NCI-H2171 treated with DMSO at 0.1 percent for 48 hours (cell line): ENCODE measurements at places on chromosomes 13 and 19.
A peak's percentile ranks its signal among the peaks of the same experiment; 100 is the strongest.

GRCh38 chr13:97574926-97575325, 141.0 kb downstream of the RAP2A start:
- no peak for DNase-seq

GRCh38 chr13:36986462-36987240, 12.5 kb downstream of the ALG5 start:
- no peak for DNase-seq

DNA sequence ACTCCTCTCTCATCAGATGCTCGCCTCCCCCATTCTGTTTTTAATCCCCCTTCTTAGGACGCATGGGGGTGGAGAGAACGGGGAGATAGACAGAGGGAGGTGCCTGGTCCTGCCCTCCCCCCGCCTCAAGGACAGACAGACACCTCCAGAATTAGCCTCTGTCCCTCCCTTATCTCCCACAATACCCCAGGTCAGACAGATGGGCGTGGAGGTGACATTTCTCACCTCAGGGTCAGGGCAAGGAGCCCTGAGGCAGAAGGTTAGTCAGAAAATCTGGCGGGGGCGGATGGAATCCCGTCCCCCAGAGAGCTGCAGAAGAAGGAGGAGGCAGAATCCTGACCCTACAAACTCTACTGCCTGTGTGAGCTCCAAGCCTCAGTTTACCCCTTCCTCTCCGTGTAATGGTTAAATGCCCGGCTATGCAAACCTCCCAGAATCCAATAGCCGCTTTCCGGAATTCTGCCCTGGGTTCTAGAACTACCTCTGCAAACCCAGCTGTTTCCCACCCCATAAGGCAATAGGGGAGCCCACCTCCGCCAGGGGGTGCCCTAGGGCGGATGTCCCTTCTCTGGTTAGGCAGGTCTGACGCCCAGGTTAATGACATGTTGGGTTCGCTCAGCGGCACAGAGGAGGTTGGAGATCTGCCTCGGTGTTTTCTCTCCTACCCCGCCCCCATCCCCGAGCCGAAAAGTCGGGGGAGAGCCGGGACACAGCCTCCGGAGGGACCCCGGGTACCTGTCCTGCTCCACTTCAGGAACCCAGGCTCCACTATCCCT, 900 bp downstream of the PPP1R13L start:
- peak; percentile 32 for DNase-seq

DNA sequence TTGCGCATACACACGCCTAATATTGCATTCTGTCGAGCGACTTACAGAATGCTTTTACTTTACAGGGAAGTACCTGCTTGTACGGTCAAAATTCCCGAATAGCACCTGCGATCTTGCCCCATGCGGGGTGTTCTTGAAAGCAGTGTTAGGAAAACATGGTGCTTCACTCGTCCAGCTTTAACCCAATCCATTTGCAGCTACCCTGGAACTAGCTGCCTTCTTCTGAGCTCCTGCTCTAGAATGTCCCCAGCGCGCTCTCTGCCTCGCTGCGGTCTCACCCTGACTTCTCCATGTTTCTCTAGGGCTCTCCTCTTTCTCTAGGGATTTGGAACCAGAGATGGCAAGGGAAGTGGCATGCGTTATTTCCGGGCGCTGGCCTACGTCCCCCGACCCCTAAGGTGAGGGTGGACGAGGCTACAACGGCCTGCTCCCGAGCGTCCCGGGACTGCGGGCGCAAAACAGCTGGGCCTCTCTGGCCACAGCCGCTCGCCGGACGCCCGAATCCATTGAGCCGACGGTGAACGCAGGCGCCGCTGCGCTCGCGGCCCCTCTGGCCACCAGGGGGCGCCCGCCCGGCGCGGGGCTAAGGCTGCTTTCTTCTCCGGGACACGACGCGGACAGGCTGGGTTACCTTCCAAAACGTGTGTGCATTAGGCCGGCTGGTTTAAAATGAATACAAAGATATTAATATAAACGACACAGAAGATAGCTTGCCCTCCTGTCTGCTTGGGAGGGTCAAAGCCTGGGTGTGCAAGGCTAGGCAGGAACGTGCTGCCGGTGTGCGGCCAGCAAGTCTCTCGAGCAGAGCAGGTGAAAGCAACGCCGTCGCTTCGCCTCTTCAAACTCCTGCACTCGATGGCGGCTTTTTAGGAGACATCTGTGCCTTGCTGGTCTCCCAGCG, 1.8 kb upstream of the SPRY2 start:
- no peak for DNase-seq

- DNase-seq = no peak
Observed at GRCh38 chr19:53076984-53077383, 26.2 kb downstream of the ZNF160 start.

GRCh38 chr19:33564836-33565338, 43.3 kb upstream of the PEPD start:
- no peak for DNase-seq

GRCh38 chr13:80297094-80297493, 43.8 kb downstream of the SPRY2 start:
- DNase-seq = no peak

DNA sequence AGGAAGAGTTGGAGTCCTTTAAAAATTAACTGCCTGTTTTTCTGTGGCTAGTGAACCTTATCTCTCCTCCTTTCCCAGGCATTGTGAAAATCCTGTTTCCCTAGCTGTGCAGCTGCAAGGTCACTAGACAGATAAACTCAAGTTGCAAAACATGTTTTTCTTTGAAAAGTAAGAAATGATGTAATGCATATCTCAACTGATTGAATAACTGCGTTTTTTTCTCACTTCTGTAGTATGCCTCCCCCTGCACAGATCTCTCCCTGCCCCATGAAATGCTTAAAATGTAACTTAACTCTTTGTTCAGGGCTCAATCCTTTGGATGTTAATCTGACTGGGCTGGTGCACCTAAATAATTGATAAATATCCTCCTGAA, 27.7 kb upstream of the CYSLTR2 start:
- DNase-seq = no peak

- DNase-seq = peak; percentile 38
Observed at GRCh38 chr13:67275351-67275960, 45.3 kb upstream of the PCDH9 start.

DNA sequence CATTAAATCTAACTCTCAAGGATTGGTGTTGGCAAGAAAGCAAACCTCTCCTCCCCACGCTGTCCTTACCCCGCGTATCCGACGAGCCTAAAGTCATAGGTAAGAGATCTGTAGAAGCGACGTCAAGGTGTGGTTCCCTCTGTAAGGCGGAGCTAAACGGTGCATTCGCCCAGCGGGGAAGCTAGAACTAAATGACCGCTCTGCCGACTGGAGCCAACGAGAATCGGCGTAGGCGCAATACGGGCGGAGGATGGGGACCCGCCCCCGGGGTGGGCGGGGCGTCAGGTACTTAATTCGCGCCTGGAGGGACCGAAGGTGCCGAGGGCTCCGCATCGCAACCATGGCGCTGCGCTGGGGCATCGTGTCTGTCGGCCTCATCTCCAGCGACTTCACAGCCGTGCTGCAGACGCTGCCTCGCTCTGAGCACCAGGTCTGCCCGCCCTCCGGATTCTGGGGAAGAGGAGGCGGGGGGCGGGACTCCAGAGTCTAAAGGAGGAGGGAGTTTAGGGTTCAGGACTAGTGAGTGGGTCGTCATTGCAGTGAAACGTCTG, at the start of gene DHDH:
TSS of gene DHDH (plus strand) at position 318 of the 551 bp plus-strand sequence. CDS start at position 341, 23 bp downstream.
- peak; percentile 95 for DNase-seq

GRCh38 chr13:99436686-99437416, 64.4 kb upstream of the TM9SF2 start:
- peak; percentile 84 for DNase-seq

DNA sequence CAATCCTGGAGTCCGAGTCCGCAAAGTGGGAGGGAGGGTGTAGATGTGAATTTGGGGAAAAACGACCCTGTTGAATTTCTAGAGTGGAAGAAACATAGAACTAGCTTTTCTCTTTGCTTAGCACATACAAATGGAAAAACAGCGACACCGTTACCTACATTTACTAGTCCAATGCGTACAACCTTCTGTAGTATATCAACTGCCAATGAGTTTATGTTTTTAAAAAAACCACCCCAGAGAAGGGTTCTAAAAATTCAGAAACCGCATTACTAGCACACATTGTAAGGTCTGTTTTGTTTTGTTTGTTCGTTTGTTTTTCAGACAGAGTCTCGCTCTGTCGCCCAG, 332 bp upstream of the SUPT20H start:
- no peak for DNase-seq

DNA sequence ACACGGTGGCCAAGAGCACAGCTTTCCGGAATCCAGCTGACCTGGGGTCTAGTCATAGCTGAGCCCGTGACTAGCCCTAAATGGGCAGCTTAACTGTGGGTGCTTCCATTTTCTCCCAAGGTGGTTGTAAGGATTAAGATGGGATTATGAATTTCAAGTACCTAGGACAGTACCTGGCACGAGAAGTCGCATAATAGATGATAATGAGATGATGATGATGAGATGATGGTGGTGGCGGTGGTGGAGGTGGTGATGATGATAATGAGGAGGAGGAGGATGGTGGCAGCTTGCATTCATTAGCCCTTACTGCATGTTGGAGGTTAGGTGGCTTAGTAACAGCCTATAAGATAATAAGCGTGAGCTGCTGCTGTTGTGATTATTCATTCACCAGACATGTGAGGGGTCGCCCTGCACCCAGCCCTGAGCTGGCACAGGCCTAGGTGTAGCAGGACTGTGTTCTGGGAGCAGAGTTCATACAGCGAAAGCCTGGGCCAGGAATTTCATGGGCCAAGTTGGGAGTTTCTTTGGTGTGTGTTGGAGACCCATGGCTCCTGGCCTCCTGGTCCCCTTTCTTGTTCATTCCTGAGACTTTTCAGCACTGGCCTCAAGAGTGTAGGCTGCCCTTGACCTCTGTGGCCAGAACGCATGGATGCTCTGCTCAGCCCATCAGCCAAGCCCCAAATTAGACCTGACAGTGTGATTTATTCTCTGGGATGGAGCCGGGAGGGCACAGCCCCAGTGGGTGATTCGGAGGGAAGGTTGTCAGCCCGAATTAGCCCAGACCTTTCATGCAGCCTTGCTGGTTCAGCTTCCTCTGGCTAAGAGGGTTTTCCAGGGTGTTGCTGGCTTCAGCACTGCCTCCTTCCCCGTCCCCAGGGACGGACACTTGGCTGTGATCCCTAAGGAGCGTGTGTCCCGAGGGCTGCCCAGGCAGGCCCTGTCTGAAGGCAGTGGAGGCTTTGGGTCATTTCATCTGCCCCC, 128.8 kb downstream of the SIPA1L3 start:
- DNase-seq = peak; percentile 52

DNA sequence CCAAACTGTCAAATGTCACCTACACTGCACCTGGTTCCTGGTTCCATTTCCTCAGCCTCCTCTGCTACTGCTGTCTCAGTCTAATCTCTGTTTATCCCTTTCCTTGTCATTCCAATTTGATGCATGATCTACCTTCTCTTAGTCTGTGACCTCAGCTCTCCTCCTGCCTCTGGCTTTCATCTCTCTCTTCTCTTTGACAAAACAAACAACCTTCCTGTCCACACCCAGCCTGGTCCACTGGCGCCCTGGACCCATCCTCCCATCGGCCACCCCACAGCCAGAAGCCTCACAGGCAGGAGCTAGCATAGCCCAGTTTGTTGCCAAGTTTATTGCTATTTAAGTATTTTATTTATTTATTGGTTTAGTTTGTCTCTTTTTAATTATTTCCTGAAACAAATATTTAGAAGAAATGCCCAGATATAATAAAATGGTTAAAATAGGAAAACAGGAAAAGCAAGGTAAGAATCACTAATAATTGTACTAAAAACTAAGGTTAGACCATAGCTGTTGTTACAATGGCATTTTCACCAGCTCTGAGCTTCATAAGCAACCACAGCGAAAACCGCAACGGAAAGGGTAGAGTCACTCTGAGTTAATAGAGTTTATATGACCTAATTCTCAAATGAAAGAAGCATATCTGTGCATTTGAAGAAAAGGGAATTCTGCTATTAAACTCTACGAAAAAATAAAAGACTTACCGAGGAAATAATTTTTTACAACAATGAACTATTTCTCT, 68.6 kb downstream of the EFNB2 start:
- no peak for DNase-seq

GRCh38 chr13:45331123-45331619, 9.8 kb downstream of the TPT1 start:
- peak; percentile 76 for DNase-seq

- DNase-seq = no peak
Observed at GRCh38 chr19:50224986-50225747, 21.7 kb downstream of the MYH14 start.

DNA sequence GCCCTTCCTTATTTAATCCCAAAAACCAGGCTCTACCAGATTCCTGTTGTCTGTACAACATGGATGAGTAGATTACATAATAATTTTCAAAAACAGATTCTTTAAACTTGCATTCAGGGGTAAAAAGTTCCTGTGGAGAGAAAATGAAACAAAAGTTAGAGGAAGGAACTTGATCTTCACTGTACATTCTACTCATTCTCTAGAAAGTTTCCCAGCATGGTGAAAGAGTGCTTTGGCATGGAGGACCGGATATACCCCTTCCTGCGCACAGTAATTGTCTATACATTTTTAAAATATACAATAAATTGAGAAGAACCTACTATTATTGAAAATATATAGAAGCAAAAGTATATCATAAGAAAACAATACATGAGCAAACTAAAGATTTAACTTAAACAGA, 274.2 kb downstream of the ITGBL1 start:
- DNase-seq = no peak

- no peak for DNase-seq
Observed at GRCh38 chr13:75694722-75695121, 58.6 kb downstream of the LMO7 start.

DNA sequence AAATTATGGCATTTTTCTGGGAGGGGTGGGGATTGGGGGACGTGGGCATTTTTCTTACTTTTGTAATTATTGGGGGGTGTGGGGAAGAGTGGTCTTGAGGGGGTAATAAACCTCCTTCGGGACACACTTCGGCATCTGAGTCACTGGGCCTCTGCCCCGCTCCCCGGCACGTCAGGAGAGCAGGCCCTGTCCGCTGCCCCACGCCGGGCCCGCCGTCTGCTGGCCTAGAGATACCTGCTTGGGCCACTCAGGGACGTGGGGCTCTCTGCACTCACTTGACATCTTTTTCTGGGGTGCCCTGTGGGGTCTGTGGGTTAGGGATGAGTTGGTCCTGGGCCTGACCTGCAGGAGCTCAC, 3.5 kb upstream of the FTL start:
- no peak for DNase-seq

DNA sequence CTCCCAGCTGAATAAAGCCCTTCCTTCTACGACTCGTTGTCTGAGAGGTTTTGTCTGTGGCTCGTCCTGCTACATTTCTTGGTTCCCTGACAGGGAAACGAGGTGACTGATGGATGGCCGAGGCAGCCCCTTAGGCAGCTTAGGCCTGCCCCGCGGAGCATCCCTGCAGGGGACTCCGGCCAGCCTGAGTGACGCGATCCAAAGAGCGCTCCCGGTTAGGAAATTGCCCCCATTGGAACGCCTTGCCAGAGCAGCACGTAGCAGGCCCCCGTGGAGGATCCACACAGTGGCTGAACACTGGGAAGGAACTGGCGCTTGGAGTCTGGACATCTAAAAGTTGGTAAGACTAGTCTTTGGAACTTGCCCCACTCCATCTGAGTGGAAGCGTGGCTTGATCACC, 296.8 kb upstream of the SGCG start:
- no peak for DNase-seq

- DNase-seq = no peak
Observed at GRCh38 chr13:33855371-33855895, 37.5 kb downstream of the RFC3 start.
